ENCODE measurements at places on chromosomes 13 and 19. TPM values are rescaled to one million over a fixed set of nuclear protein-coding genes. Genes with fewer than 3 reads are reported as not detected.

- peak; percentile 66 for DNase-seq
These were observed 3.7 kb upstream of the ARHGAP45 start for GRCh38 chr19:1063030-1063908.

DNA sequence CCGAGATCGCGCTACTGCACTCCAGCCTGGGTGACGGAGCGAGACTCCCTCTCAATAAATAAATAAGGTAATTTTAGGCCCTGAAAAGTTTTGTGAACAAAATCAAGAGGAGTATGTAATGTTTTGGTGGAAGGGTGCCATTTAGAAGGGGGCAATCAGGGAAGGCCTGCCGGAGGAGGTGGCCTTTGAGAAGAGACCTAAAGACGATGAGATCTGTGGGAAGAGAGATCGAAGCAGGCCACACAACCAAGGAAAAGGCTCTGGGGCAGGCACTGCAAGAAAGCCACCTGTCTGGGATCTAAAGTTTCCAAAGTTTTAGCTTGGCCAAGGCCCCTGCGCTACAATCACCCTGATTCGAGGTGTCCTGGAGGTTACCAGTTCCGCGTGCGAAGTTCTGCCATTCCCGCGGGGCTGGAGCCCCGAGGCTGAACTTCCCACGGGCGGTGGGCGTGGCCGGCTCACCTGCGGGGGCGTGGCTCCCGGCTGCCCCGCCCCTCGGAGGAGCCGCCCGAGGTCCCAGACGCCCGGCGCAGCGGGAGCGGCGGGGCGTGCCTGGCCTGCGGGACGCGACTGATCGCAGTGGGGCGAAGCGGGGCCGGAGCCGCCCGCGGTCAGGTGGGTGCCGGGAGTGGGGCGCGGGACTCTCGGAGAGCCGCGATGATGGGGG, at the start of gene KLC3:
KLC3 (plus strand) TSS at position 519 of the 667 bp plus-strand sequence. CDS start 4,792 bp downstream, outside the sequence.
- no peak for DNase-seq

DNA sequence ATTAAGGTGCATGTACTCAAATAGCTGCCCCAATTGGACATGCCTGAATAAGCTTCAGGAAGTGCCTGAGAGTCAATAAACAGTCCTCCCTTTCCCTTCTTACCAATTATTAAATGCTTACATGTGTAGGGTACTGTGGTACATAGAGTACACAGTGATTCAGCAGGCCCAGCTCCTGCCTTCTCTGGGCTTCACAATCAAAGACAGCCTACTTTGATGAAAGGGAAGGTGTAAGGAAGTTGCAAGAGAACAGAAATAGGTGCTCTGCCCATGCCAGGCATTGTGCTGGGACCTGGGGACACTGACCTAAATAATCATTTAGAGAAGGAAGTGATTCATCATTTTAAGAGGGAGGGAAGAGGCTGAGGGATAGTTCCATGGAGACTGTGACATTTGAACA, 17.2 kb downstream of the FRY start:
- no peak for DNase-seq

DNA sequence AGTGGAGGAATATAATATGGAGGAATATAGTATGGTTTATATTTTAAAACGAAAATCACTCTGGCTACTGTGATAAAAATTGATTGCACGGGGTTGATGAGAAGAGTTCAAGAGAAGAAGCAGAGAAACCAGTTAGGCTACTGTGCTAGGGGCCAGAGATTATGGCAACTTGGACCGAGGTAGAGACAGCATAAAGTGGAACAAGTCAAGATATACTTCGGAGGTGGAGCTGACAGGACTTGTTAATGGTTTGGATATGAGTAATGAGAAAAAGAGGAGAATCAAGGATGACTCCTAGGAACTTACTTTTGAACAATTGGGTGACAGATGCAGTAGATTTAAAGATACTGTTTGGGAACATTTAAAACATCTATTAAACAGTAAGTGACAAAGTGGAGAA, 6.6 kb upstream of the WDFY2 start:
- no peak for DNase-seq

DNA sequence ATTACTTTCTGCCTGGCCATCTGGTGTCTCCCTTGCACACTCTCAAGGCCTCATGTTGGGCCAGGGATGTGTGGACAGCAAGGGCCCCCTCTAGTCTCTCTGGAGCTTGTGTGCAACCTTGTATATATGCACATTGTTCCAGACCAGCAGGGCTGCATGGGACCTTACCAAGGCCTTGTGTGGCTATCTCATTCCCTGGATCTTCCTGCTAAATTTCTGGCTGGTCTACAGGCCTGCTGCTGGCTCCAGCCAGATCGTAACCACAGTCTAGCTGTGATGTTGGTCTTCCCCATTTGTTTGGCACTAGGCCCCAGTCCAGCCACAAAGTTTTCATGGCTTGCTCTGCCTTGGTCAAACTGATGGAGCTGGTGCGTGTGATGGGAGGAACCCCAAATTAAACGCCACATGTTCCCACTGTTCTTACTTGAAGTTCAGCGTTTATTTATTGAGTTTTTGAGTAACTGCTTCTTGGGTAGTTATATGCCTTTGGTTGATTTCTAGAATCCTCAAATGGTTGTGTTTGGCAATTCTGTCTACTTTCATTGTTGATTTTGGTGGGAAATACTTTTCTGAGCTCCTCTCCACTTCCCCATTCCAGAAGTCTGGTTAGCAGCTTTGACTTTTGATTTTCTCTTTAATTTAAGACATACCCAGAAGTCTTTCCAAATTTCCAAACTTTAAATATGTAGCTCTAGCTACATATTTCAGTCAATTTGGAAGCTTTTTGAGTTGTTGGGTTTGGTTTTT, 56.4 kb downstream of the SIPA1L3 start:
- DNase-seq: no peak

DNA sequence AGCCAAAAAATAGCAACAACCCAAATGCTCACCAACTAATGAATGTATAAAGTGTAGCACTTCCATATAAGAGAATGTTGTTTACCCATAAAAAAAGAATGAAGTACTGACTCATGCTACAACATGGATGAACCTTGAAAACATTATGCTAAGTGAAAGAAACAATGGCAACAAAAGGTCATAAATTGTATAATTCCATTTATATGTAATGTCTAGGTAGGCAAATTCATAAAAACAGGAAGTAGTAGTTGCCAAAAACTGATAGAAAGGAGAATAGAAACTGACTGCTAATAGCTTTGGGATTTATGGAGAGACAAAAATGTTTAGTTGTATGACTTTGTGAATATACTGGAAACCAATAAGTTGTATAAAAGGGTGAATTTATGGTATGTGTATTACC, 21.6 kb downstream of the MYCBP2 start:
- DNase-seq: no peak

- no peak for DNase-seq
These were observed 115.3 kb upstream of the C1QTNF9B start for GRCh38 chr13:24012648-24013047.

Gene PHLDB3
- polyA plus RNA-seq: 5.5 TPM

Gene PTPRS
- 0.26 TPM for polyA plus RNA-seq
